ENCODE measurements at places on chromosomes 12 and 14.

- DNase-seq = no peak
These were observed 129.1 kb downstream of the MSRB3 start for GRCh38 chr12:65407388-65408149.

- DNase-seq = no peak
These were observed 192.8 kb downstream of the NRXN3 start for GRCh38 chr14:78363008-78363407.

DNA sequence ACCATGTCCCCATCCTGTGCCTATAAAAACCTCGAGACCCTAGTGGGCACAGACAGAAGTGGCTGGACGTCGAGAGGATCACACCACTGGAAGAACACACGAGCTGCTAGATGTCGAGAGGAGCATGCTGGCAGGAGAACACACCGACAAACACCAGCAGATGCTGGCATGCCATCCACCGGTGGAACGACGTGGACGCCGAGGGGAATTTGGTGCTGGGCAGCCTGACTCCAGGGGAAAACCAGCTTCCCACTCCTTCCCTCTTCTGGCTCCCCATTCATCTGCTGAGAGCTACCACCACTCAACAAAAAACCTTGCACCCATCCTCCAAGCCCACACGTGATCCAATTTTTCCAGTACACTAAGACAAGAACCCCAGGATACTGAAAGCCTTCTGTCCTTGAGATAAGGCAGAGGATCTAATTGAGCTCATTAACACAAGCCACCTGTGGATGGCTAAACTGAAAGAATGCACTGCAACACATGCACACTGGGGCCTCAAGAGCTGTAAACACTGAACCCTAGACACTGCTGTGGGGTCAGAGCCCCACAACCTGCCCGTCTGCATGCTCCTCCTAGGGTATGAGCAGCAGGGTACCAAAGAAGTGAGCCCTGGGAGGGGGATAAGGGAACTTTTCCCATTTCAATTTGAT is 9.5 kb downstream of the RNASE6 start:
- DNase-seq = no peak

DNA sequence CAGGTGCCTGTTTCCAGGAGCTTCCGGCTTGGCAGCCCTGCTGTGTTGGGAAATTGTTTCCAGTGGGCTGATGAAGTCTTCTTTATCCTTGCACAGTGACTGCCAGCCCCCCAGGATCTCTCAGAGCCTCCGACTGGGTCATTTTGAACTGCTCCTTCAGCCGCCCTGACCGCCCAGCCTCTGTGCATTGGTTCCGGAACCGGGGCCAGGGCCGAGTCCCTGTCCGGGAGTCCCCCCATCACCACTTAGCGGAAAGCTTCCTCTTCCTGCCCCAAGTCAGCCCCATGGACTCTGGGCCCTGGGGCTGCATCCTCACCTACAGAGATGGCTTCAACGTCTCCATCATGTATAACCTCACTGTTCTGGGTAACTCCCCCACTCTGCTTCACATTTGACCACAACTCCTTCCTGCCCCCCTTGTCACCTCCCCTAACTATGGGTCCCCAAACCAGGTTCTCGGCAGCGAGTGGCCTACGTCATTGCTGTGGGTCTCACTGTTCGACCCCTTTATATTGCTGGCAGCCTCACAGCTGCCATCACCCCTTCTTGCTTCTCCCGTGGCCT is 2.3 kb downstream of the LAG3 start:
- DNase-seq = no peak

GRCh38 chr14:96102081-96102856 is 63.1 kb downstream of the C14orf132 start:
- no peak for DNase-seq

- no peak for DNase-seq
These were observed 8.9 kb upstream of the B4GALNT1 start for GRCh38 chr12:57641699-57642442.

DNA sequence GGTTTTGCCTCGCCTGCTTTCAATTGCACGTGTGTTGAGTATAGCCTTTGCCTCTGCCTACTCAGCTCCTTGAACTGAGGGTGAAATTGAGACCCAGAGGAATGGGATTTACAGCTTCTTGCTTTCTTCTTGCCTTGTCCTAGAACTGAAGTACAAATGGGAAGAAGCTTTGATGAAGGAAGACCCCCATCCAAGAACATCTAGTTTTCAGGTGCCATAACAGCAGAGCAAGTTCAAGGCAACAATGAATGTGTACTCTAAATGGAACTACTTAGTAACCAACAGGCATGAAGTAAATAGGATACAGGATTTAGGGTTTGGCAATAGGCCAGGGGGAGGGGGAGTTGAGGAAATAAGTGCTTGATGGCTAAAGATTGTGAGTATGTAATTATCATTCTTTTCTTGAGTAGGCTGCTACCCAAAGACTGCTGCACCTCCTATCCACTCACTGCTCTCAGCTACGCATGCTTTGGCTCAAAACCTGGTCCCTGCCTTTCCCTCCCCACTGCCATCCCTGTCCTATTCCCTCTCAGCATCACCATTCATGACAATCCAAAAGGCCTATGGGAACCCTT is 2.1 kb downstream of the GPX2 start:
- DNase-seq = no peak

GRCh38 chr12:4849115-4849541 is 60.6 kb upstream of the KCNA1 start:
- DNase-seq = peak; percentile 24

DNA sequence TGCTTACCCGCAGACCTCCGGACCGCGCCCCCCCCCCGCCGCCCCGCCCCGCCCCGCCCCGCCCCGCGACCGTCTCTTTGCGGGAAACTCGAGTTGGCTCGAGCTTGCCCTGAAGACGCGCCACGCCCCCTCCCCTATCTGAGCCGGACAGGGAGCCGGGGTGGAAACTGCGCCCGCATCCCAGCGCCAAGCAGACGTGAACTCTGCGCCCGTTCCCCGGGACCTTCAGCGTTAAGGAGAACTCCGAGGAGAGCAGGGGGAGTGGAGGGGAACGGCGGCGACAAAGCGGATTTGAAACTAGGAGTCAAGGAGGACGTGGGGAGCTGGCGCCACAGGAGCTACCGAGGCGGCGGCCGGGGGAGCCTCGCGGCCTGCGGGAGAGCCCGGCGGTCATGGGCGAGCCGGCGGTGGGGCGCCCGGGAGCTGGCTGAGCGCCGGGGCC is at the start of gene KCNK13:
Gene KCNK13 (plus strand): TSS at position 310 of the 442 bp plus-strand sequence. CDS start 212 bp downstream, outside the sequence.
- no peak for DNase-seq

DNA sequence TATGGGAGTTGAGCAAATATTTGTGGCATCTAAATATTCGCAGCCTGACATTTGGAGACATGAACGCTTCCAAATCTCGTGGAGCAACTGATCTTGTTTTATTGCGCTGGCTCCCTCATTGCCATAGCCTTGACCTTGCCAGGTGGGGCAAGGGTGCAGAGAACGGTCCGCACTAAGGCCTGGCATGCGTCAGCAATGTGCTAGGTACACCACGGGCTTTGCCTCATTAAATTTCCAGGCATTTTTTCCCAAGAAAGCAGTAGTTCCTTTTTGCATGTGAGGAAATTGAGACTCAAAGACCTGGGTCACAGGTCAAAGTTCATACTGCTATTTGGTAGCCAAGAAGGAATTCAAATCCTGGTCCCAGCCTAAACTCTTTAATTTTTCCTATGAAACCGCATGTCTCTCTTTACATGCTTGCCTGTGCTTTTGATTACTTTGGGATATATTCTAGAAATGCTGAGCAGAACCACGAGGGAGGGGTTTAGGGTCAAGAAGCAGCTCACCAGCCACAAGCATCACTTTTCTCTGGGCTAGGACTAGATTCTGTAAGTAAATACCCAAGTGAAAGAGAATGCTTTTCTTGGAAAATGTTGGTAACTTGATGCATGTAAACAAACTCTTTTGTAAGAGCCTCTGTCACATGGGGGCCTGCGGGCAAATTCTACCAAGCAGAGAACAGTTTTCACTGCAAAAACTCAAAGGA is 891.6 kb downstream of the VRK1 start:
- DNase-seq = no peak

- DNase-seq = no peak
These were observed 236.1 kb upstream of the DIO2 start for GRCh38 chr14:80447392-80447791.
